ENCODE measurements at places on chromosomes 1 and 21.

GRCh38 chr1:37656026-37656425 lies 21.3 kb upstream of the RSPO1 start:
- no peak for DNase-seq

GRCh38 chr21:26119906-26120305 lies 50.7 kb downstream of the APP start:
- no peak for DNase-seq

DNA sequence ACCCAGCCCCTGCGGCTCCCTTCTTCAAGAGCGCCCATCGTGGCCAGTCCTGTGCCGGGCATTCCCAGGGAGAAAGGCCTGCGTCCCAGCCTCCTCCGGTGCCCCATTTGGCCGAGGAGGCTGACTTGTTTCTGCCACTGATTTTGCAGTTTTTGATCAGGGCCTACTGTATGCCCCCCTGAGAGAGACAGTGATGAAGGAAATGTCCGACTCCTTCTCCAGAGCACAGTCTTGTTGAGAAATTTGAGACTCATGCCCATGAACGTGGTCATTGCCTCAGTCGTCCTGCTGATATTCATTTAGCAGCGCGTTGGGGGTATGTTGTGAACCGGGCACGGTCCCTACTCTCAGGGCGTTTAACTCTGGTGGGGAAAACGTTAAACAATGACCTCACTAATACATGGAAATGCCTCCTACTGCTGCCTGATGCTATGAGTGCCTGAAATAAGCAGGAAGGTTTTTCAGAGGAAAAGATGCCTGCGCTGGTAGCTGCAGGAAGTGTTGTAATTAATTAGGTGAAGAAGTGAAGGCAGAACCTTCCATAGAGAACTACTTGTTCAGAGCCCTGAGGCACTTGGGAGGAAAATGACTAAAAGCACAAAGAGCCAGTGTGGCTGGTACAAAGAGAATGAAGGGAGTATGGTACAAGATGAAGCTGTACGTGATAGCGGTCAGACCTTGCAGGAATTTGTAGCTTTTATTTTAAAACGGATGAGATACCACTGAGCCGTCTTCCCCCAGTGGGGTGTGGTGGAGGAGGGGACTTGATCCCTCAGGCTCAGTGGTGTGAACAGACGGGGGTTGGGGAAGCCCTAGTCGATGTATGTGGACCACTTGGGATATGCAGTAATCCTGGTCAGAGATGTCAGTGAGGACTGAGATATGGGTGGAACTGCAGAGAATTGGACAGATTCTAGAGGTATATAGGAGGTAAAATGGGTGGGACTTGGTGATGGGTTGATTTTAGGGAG lies 730 bp downstream of the ZCCHC17 start:
- DNase-seq: no peak

DNA sequence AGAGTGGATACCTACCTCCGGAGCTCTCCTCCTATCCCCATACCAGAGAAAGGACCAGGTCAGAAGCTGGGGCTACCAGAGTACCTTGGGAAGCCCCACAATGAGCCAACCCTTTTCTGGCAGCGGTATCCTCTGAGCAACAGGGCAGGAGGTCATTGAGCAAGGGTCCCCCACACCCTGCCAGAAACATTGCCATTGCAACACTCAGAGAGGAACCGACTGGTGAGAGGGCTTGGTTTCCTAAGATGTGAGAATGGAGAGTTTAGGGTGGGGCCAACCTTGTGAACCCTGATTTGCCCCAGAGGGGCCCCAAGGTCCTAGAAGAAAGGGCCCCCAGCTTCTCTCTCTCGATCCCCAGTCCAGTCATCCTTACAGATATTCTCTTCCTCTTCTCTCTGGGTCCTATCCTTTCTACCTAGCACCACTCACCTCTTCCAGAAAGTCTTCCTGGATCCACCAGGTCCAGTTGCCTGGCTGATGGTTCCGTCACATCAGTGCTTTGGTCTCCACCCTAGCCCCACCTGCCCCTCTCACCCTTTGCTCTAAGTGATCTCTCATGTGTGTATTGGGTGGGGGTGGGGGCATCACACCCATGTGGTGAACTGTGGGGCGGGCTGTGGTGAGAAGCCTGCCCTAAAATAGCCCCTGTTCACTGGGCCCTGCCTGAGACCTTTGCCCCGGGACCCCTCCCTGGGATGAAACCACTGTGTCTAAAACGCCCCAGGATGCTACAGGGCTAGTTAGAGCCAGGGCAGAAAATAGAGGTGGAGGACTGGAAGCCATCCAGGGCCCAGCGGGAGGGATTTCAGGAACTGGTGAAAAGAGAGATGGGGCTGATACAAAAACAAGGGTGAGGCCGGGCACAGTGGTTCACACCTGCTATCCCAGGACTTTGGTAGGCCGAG lies 8.7 kb downstream of the FGR start:
- DNase-seq: no peak

DNA sequence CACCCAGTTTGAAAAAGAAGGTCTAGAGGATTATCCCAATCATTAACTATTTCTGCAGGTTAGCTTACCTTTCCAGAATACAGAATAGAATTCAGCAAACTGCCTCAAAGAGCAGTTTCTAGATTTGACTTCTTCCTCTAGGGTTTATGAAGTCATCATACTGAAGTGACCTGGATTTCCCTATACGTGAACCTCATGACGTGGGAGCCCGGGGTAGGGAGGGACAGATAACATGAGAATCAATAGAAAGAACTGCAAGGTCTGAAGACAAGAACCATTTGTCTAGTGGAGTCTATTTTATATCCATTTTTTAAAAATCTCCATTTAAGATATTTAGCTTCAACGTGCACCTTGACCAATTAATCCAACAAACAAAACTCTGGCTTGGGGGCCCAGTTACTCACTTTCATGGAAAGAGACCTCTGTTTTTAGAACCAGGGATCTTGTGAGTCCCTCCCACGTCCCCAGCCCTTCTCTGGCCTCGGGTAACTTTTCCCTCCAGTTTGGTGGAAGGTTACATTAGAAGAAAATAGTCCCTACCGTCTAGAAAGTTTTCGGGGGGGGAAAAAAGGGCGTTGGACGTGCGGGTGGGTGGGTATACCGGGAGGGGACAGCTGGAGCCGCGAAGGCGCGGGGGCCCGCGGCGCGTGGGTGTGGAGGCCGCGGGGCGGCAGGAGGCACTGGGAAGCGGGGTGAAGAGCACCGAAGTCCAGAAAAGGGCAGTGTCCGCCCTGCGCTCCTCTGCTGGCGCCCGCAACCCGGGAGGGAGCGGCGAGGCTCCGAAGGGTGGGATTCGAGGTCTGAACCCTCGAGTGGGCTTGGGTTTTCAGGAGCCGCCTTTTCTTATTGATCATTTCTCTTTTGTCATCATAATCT lies 13.8 kb upstream of the POGZ start:
- DNase-seq: peak; percentile 4

GRCh38 chr1:168138134-168138533 lies 1.4 kb upstream of the GPR161 start:
- DNase-seq: no peak

GRCh38 chr21:31052489-31053142 lies 14.3 kb upstream of the KRTAP19-8 start:
- no peak for DNase-seq

- DNase-seq: no peak
Measured at GRCh38 chr1:21552715-21553114, 43.5 kb downstream of the ALPL start.

GRCh38 chr1:94031591-94031990 lies 89.4 kb downstream of the ABCA4 start:
- DNase-seq: no peak

DNA sequence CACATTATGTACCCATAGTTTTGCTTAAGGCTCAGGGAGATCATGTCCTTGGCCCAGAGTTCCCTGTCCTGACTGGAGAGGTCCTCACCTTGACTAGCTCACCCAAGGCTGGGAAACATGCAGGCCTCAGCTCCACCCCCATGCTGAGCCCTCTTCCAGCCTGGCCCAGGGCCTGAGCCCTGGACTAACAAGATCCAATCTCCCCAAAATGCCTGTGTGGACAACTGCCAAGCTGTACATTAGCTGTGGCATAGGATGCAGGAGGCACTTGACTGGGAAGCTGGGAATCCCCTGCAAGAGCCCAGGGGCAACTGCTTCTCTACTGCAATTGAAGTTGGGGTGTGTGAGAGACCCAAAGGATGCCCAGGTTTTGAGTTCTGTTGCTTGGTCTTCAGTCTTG lies 2.1 kb downstream of the LINGO4 start:
- no peak for DNase-seq

DNA sequence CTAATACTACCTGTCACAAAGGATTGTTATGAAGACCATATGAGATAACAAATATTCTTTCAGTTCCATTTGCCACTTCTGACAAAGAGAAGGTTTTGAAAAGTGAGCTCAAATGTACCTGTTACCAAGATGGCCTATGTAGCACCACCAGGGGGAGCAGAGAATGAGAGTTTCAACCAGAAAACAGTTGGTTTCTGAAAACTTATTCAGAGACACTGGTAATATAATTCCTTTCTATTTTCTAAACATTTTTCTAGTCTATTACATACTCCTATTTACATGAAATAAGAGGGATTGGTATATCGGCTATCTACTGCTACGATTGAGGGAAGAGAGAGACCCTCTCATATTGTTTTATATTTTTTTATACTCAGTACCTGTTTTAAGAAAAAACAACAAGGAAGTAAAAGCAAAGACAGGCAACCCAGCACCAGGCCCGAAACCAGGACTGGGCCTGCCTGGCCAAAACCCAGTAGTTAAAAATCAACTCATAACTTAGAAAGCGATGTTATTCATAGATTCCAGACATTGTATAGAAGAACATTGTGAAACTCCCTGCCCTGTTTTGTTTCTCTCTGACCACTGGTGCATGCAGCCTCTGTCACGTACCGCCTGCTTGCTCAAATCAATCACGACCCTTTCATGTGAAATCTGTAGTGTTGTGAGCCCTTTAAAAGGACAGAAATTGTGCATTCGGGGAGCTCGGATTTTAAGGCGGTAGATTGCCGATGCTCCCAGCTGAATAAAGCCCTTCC lies 48.3 kb downstream of the IL23R start:
- DNase-seq: peak; percentile 51

DNA sequence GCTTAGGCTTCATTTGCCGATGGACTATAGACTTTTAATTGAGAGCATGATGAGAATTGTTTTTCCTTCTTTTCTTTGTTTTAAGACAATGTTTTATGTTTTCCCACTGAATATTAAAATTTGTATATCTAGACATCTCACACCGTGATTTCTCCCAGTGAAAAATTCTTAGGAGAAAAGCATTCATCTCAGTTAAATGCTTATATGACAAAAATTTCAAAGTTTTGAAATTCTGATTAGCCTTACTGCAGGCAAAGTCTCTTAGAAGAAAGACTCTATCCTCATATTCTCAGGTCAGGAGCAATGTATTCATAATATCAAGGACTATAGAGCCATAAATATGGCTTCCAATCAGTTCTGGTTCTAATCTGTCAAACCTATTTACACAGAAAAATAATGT lies 2085.0 kb downstream of the NCAM2 start:
- no peak for DNase-seq

DNA sequence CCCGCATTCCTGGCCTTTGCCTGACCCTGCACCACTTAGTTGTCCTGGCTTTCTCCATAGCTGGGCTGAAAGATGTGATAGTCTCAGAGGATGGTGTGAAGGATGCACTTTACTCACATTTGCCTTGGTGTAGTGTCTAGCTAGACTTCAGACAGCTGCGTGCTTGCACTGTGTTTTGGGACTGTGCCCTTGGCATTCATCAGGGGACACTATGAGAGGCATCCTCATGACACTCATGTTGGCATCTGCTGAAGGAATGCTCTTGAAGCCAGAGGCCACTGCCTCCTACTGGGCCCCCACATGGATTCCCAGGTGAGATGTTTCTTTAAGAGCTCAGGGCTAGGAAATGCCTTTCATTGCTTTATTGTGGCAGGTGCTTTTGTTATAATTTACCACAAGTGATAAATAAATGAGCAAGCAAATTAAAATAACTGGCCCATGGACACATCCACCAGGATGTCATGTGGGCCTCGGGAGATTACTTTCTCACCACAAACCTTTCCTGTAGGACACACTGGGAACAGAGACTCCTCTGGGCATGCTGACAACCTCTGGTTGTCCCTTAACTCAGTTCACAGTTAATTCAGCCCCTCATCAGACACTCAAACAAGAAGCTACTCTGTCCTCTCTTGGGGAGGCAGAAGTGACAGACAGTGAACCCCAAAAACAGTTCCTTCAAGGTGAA lies 99.4 kb upstream of the SPATA6 start:
- DNase-seq: no peak

DNA sequence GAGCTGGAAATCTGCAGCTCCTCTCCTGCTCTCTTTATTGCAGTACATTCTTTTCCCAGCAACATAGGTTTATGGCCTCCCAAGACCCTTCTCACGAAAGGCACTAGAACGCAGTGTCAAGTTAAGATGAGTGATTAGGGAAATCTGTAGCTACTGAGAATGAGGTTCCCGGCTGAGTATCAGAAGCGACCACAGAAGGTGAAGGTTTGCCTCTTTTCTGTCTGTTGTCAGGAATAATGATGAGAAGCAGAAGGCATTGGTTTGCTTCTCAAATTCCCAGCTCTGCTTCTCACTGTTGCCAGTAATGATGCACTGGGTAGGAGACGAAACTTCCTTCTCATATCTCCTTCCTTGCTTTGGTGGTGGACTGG lies 128.4 kb downstream of the NTMT2 start:
- no peak for DNase-seq

GRCh38 chr1:154536570-154536969 lies 21.9 kb downstream of the UBE2Q1 start:
- DNase-seq: no peak

DNA sequence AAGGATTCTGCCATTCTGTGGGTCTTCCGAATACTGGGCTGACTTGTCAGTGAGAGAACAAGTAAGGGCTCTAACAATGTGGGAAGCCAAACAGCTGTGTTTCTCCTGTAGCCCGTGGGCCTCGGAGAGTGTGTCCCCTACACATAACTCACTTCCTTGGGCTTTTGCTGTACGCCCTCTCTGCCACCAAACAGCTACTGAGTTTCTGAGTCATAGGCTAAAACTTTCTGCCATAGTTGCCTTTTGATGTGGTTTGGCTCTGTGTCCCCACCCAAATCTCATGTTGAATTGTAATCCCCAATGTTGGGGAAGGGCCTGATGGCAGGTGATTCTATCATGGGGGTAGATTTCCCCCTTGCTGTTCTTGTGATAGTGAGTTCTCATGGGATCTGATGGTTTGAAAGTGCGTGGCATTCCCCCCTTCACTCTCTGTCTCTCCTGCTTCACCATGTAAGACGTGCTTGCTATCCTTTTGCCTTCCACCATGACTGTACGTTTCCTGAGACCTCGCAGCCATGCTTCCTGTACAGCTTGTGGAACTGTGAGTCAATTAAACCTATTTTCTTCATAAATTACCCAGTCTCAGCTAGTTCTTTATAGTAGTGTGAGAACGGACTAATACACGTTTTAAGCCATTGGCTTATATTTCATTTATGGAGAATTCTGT lies 194.8 kb upstream of the HMCN1 start:
- no peak for DNase-seq
